ENCODE measurements at places on chromosomes 3 and 15. TPM values are rescaled to one million over a fixed set of nuclear protein-coding genes. Genes with fewer than 3 reads are reported as not detected.

GRCh38 chr3:188686324-188686723 is 485.4 kb upstream of the TPRG1 start:
- no peak for DNase-seq
- H3K36me3 ChIP-seq = no peaks in the 10 kb centered on the region
- no peak overlapping the region for H3K27ac ChIP-seq

VPS18 gene
- 30.5 TPM for total RNA-seq

IL20RB gene
- 0.86 TPM for total RNA-seq

OR5K2 gene
- not detected for total RNA-seq

NISCH gene
- 235 TPM for total RNA-seq

All from mesothelial cell of epicardium (in vitro differentiated cells).